ENCODE measurements at places on chromosomes 1 and 21.

- no peak for DNase-seq
Observed at GRCh38 chr1:178649582-178650350, 75.3 kb upstream of the RALGPS2 start.

DNA sequence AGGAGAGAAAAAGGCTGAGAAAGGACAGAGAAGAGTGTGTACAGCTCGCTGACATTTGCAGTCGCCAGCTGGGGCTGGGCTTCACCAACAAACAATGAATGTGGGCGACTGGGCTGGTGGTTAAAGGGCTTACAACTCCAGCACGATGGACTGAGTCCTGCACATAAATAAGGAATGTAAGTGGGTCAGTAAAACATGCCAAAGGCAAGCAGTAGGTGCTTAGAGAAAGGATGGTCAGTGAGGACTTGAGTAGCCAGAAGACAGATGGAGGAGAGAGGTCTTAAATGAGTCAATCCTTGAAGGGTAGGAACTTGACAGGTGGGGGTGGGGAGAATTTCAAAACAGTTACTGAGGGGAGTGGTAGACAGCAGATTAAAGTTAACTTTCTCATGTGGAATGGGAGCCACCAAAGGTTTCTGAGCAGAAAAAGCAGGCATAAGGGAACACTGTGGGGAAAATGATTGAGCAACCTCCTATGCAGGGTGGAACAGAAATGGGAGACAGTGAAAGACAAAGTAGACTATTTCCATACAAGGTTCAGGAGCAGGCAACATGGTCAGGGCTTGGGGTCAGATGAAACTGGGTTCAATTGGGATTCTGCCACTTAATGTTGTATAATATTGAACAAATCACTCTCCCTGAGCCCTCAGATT is 37.4 kb downstream of the GADD45A start:
- no peak for DNase-seq

- no peak for DNase-seq
Observed at GRCh38 chr1:42006836-42007235, 88.1 kb upstream of the HIVEP3 start.

- DNase-seq = no peak
Observed at GRCh38 chr21:39696618-39697017, 48.4 kb upstream of the IGSF5 start.

DNA sequence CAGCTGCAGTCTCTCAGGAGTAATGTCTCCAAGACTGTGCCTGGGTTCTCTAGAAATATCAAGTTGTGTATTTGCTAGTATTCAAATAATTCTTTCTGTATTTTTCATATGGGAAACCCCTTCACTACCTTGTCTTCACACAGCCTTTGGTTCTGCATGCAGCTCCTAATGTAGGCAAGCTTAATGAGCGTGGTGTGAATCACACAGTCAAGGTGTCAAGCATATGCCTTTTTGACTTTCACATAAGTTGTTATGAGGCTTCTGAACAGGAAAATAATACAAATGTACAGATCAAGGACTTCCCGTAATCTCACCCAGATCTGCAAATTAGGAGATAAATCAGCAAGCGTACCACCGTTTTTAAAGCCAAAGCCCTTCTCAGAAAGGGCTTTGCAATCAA is at the start of gene FCRL3:
Gene FCRL3 (minus strand): TSS at position 38 of the 400 bp plus-strand sequence. CDS start 280 bp downstream, outside the sequence.
- no peak for DNase-seq

- no peak for DNase-seq
Observed at GRCh38 chr1:54338464-54338863, 67.7 kb downstream of the SSBP3 start.

- no peak for DNase-seq
Observed at GRCh38 chr1:119795261-119796200, 15.7 kb downstream of the REG4 start.

- peak; percentile 53 for DNase-seq
Observed at GRCh38 chr1:16235944-16236510, 956 bp downstream of the CPLANE2 start.

GRCh38 chr1:59577774-59578173 is 237.0 kb upstream of the HOOK1 start:
- DNase-seq = no peak

DNA sequence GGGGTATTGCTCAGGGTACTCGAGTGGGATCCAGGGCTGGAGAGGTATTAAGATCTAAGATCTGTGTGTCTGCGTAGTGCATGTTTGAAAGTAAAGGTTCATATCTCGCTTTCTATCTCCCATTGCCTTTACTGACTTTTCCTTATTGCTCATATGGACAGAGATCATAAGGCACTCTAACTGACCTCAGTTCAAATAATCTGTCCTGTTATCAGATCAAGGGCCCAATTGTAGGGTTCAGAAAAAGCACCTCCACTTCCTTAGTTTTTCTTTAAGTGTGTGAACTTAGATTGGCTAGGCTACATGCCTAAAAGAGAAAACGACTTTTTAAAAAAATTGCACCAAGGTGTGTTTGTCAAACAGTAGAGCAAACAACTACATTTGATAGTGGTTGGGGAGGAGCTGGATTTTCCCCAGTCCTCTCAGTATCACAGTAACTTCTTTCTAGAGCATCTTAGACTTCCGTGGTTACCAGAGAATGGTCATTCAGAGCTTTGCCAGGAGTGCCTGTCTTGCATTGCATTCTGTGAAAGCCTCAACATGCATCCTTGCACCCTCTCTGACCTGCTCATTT is 57.6 kb downstream of the LMO4 start:
- no peak for DNase-seq

DNA sequence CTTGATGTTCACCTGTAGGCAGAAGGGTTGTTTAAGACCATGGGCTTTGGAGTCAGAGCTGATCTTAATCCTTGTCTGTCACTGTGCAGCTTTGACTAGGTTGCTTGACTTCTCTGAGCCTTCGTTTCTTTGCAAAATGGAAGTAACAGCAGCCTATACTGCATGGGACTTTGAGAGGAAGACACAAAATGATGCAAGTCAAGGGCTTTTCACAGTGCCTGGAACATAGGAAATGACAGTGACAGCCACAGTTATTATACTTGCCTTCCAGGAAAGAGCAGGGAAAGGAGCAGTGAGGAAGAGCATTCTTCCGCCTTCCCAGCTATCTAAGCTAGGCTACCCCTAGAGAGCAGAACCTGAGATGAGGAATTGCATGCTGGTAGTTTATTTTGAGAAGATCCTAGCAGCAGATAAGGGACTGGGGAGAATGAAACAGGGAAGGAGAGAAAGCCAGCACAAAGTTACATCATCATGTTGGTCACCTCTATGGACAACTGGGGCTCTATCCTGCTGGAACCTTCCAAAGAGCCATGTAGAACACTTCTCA is 3.1 kb downstream of the CSF3R start:
- DNase-seq = no peak

- peak; percentile 57 for DNase-seq
Observed at GRCh38 chr1:20483833-20484518, 2.0 kb downstream of the CAMK2N1 start.

DNA sequence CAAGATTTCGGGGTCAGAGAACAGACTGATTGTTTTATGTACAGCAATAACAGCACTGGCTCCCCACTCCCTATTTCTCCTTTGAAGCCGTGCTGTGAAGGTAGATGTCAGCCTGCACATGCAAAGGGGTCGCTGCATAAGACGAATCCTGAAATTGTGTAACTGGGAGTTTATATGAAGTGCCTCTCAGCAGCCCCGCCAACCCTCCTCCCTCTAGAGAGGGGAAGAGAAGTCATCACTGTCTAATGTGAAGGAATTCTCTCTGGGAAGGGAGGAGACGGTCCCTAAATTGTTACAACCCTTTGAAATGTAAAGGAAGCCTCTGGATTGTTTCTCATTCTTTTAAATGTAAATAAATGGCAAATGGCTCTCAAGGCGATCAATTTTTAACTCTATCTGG is 545.3 kb downstream of the PLA2G4A start:
- DNase-seq = no peak

GRCh38 chr1:156540955-156541354 is 31.4 kb downstream of the IQGAP3 start:
- no peak for DNase-seq

DNA sequence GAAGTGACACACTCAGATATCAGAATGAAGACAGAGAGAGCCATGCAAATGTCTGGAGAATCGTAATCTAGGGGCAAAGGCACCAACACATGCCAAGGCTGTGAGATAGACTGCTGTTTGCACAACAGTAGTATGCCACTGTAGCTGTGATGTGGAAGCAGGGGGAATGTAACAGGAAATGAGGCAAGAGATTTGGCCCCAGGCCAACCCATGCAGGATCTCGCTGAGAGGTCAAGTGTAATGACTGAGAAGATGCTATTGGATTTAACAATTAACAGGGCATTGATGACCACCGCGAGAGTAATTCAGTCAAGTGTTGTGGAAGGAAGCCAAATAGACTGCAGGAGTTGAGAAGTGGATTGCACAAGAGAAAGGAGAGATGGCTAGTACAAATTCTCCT is 107.3 kb upstream of the ST6GALNAC5 start:
- peak; percentile 33 for DNase-seq

- DNase-seq = no peak
Observed at GRCh38 chr1:6730880-6731279, 29.3 kb upstream of the DNAJC11 start.

DNA sequence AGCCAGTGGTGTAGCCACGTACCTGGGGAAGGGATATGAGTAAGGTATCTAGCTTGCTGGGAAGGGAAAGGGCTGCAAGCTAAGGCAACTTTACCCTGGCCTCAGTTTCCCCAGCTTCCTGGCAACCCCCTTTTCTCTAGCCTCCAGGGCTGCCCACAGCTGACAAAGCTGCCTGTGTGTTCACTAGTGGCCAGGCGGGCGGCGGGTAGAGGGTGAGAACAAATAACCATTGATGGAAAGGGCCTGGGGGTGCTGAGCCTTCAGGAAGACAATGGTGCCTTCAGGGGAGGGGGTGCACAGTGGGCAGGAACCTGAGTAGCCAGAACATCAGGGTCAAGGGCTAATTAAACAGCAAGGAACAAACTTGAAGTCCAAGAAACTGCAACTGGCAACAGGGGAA is 6.1 kb downstream of the CERS2 start:
- DNase-seq = no peak

- peak; percentile 39 for DNase-seq
Observed at GRCh38 chr21:46325073-46325912, 1.3 kb downstream of the PCNT start.

GRCh38 chr1:210264496-210265380 is 32.1 kb downstream of the SERTAD4 start:
- DNase-seq = no peak

- DNase-seq = no peak
Observed at GRCh38 chr1:202250982-202251381, 57.4 kb downstream of the LGR6 start.

DNA sequence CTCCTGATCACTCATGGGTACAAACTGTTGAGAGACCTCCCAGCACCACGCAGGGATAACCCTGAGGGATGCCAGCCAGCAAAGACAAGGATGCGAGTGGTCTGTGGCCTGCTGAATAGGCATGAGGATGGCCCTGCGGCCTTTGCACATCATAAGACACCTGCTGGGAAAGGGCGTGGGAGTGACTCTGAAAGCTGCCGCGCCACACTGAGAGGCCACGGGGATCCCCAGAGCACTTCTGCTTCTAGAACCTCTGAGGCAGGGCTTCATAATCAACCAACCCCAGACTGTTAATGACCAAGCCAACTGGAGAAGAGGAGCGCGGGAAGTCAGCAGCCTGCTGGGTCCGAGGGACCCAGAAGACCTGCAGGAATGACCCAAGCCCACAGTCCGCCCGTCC is 73.8 kb downstream of the SH3BGR start:
- no peak for DNase-seq

GRCh38 chr1:98327220-98327861 is 334.2 kb upstream of the SNX7 start:
- peak; percentile 69 for DNase-seq

- DNase-seq = no peak
Observed at GRCh38 chr1:245878585-245878984, 628.5 kb downstream of the SMYD3 start.

DNA sequence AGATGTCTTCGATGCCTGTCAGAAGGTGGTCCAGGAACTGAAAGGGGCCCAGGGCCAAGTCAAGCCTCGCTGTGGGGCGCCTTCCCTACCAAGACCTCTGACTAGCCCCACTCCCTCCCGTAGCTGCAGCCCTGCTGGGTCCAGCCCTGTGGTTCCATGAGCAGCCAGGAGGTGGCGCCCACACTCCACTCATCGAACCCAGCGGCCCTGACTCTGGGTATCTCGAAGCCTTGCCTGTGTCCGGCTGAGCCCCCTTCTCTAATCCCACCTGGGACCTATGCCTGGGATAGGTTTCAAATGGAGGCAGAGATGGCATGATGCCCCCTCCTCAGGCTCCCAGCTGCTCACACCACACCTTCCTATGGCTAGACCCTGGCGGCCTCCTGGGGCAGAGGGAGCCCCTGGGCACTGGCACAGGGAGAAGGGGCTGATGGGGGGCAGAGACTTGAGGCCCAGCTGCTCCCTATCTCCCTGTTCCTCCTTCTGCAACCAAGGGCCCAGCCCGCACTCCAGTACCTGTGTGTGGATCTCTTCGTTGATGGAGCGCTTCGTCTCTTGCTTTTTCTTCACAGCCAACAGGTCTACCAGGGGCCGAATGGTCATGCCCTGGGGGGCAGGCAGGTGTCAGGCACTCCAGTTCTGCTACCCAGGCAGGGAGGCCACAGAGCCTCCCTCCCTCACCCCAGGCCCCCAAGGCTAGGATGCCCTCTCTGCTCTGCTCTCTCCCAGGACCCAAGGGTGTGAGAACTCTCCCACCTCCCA is 52.0 kb downstream of the SLC9A1 start:
- peak; percentile 47 for DNase-seq

DNA sequence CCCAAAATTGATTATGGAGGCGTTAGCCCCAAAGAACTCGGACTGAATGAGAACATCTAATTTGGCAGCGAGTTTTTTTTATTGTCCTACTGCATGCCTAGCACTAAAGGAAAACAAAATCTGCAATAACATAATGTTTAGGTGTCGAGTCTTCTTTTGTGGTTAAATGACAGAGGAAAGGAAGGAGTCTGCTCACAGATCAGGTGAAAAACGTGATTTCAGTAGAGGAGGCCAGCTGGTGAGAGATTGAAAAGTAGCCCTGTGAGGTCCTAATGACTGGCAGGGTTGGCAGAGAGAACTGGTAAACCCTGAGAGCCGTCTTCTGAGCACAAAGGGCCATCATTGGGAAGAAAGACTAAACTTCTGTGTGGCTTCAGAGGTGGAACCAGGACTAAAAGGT is 24.2 kb downstream of the WDTC1 start:
- no peak for DNase-seq

DNA sequence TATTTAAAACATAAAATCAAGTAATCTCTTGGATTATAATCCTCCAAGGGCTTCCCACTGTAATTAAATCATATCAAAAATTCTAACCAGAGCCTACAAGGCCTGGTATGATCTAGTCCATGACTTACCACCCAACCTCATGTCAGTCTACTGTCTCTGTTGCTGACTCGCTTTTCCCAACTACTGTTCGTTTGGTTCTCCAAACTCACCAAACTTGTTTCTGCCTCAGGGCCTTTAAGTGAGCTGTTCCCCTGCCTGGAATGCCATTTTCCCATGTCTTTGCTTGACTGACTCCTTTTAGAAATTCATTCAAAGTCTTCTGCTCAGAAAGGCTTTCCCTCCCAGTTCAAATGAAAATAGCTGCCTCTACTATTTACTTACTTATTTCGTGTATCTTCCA is 95.9 kb downstream of the ZC3H11B start:
- DNase-seq = no peak

DNA sequence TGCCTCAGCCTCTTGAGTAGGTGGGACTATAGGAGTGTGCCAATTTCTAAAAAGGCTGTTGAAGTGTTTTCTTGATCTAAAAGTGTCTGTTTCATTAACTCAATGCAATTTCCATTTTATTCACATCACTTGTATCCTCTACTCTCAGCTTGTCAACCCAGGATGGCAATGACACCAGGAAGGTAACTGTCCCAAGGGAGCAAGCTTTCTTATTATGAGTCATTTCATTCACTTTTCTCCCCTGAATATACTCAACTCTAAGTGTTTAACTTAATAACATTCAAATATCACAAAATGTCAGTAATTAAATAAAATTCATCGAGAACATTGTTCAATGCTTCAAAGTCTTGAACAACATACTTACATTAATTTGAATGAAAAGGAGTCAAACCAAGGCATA is 22.9 kb upstream of the GFI1 start:
- DNase-seq = no peak

Measured in foreskin fibroblast (primary cell).